Muscle of arm (tissue), 14 donors: ENCODE measurements at places on chromosomes 7 and 10.

DNA sequence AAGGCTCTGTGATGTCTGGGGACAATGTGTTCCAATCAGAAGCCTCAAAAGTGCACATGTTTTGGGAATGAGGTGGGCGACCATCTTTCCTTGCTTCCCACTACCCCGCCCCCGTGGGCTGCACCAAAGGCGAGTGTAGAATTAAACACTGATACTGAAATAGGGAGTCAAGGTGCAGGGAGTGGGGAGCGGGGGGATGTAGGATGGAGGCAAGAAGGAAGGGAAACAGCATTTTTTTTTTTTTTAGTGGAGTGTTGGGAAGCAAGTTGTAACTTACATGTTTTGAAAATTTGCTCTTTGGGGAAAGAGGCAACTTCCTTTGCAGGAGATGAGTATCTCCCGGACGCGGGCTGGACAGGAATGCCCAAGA is 484 bp upstream of the DLX5 start:
- DNase-seq, result no peak

DNA sequence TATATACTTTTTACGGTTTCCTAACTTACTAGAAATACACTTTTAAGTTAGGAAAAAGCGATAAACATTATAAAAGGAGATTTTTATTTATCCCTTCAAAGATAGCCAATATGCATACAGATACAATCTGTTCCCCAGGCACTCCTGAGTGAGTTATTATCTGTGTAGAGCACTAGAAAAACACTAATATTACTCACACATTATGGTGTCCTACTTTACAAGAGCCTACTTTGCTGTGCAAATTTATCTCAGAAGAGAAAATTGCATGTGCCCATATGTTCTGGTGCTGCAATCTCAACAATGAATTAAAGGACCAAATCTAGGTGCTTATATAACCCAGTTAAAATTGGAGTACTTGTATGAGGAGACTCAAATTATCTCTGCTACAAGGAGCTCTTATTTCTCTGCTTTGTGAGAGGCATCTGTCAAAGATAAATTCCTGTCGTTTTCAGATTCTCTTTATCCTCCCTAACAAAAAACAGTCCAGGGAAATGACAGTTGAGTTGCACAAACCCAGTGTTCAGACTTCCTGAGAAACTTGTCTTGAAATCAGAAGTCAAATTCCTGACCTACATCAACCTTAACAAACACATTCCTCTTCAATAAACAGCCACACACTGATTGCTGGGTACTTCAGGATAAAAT is 28.9 kb downstream of the CPA1 start:
- no peak for DNase-seq

DNA sequence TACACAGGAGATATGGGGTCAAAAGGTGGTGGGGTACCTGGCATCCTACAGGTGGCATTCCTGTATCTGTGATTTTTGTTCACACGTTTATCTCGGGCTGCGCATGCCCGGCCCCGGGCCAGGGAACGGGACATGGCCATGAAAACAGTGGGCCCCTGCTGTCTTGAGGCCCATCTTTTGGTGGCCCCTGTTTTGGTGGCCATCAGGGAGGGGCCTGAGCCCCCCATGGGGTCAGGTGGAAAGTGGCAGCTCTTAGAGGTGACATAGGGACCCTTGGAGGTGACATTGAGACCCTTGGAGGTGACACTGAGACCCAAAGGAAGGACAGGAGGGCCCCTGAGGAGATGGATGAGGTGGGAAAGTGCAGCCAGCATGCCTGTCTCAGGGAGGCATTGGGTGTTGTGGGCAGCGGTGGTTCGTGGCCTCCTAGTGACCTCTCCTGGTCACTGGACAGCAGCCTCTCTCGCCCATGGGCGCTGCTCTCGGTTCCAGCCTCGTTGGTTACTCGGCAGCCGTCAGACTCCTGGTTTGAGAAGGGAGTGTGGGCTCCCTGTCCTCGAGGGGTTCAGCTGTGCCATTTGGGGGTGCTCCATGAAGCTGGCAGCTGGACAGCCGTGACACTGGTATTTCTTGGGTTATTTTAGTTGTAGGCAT is 39.9 kb downstream of the INPP5A start:
- DNase-seq, result no peak

- DNase-seq, result no peak
Measured at GRCh38 chr7:112223310-112223709, 16.8 kb downstream of the ZNF277 start.

- DNase-seq, result no peak
Measured at GRCh38 chr10:1526436-1527055, 210.8 kb downstream of the ADARB2 start.

DNA sequence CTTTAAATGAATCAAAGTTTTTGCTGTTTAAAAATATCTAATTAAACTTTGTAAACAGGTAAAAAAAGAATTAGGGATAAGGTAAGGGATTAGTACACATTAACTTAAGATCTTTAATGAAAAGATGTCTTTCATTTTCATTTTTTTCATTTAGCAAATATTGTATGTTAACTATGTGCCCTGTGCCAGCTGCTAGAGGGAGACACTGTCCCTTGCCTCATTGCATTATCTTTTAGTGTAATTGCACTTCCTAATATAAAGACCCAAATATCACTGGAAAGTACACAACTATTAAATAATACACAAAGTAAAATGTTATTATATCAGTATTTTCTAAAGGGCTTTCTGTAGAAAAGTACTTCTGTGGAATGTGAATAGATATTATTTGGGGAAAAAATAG is 102.7 kb downstream of the GPR37 start:
- no peak for DNase-seq

DNA sequence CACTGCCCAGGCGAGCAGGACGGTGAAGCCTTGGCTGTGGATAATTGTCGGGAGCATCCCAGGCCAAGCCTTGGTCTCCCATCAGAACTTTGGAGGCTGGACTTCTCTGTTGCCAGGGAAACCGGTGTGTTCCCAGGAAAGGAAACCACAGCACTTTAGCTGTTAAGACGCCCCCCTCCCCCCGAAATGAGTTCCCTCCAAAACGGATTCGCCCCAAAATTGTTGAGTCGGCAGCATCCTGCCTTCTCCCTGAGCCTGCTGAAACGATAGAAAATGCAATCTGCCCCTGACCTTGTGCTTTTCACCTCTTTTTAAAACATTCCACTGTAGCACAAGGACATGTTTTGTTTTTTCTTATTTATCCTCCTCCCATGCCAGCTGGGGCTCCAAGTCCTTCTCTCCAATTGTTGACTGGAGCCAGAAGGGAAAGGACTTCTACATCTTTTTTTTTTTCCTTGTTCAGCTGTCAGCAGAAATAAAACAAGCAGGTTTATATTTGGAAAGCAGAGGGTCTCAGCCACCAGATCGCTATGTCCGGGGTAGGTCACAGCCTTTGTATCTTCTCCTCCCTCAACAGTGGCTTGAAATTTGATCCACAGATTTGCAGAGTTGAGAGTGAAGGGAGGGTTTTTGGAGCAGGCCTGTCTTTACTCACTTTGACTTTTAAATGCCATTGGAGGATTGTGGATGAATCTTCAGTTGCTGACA is 116.5 kb downstream of the ZMIZ1 start:
- no peak for DNase-seq

DNA sequence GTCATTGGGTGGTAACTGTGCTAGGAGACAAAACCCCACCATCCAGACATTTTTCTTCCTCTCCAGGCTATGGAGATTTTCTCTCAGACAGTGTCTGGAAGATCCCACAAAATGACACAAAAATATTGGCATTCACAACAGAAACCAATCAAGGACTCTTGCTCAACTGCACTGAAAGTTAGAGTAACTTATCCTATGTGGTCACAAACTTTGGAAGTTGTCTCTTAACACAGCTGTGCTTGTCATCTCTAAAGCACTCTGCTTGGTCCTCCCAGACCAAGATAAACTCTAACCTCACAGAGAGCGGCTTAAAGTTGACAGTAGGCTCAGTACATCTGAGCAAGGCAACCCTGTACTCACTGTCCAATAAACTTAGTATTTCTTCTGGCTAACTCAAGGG is 74.9 kb downstream of the AKR1C4 start:
- DNase-seq, result no peak

DNA sequence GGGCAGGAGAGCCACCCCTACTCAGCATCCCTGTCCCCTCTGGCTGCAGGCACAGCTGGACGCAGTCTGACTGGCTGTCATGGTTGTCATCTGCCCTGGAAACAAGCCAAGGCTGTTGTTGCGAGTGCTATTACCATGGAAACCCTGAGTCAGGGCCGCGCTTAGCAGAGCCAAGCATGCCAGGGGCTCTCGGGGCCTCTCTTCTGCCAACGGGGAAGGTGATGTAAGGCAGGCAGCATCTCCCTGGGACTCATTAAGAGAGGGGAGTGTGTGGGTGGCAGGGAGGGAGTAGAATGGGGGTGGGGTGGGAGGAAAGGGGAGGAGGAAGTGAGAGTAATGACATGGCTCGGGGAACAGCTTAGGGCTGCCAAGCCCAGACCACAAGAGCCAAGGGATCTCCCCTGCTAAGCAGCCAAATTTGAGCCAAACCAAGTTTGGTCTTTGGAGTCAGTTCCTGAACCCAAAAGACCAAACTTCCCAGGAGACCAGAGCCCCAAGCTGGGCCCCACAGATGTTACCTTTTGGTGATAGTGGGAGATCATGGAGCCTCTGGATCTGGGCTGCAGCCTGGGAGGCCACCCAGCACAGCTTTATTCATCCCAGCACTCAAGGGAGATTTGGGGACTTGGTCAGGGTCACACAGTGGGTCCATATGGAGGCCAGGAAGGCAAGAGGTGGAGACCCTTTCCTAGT is 67.6 kb downstream of the TMEM130 start:
- DNase-seq, result no peak

GRCh38 chr7:7567898-7568531 is 1.3 kb downstream of the MIOS start:
- DNase-seq, result no peak

- no peak for DNase-seq
Measured at GRCh38 chr10:72952642-72953158, 1.9 kb downstream of the PLA2G12B start.

DNA sequence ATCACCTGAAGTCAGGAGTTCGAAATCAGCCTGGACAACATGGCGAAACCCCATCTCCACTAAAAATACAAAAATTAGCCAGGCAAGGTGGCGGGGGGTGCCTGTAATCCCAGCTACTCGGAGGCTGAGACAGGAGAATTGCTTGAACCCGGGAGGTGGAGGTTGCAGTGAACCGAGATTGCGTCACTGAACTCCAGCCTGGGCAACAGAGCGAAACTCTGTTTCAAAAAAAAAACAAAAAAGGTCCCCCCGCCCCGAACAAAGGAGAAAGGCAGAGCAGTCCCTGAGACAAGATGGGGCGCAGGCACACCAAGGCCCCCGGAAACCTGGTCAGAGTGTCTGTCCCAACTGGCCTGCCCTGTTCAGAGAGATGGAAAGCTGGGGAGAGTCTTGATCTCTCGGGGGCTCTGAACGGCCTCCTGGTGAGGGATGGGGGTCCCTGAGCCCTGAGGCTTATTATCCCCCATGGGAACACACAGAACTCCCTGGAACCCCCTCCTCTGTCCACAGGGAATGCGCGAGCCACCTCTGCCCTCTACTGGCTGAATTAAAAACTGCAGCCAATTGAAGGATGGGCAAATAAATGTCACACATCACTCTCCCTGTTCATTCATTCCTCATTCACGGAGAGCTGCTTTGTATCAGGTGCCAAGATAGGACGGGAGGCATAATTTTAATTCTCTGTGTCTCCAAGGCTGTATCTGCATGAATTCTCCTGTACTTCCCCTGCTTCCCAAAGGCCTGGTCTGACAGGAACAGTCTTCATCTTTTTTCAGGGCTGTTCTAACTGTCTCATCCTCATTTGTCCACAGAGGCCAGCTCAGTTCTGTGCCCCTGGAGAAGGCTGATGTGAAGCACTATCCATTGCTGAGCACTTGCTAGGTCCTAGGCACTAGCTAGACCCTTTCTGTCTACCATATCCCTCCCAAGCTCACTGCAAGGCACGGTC is 28.9 kb downstream of the MAT1A start:
- DNase-seq, result no peak

GRCh38 chr10:5685764-5686240 is 1.2 kb downstream of the TASOR2 start:
- no peak for DNase-seq
